ENCODE measurements at places on chromosomes 12 and 14. TPM values are rescaled to one million over a fixed set of nuclear protein-coding genes. Genes with fewer than 3 reads are reported as not detected.

DNA sequence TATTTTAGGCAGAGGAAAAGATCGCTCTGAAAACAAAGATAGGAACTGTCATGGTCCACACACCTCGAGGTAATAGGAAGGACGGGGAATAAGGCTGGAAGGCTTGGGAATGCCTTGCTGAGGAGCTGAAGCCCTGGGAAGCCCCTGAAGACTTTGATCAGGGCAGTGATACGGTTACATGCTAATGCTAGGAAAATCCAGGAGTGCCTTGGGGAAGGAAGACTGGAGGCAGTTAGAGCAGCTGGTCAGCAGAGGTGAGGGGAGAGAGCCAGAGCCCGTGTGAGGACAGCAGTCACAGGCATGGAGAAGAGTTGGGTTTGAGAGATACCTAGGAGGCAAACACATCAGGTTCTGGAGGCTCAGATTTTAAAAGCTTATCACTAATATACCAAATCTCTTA, 8.6 kb upstream of the YY1 start:
- no peak for DNase-seq

DNA sequence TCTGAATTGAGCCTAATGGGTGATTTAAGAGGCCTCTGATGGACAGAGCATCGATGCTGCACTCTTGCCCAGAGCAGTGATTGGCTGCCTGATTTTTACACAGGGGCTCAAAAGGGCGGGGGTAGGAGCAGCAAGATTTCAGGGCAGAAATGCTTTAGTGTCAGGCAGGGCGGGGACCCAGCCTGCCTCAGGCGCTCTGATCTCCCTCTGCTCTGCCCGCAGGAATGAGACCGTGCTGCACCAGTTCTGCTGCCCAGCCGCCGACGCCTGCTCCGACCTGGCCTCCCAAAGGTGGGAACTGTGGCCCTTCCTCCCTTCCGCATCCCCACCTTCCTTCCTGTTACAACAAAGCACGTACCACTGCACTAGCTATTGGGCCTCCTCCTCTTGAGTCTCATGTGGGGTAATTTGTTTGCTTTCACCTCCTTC, 32.4 kb downstream of the IQSEC3 start:
- no peak for DNase-seq

DNA sequence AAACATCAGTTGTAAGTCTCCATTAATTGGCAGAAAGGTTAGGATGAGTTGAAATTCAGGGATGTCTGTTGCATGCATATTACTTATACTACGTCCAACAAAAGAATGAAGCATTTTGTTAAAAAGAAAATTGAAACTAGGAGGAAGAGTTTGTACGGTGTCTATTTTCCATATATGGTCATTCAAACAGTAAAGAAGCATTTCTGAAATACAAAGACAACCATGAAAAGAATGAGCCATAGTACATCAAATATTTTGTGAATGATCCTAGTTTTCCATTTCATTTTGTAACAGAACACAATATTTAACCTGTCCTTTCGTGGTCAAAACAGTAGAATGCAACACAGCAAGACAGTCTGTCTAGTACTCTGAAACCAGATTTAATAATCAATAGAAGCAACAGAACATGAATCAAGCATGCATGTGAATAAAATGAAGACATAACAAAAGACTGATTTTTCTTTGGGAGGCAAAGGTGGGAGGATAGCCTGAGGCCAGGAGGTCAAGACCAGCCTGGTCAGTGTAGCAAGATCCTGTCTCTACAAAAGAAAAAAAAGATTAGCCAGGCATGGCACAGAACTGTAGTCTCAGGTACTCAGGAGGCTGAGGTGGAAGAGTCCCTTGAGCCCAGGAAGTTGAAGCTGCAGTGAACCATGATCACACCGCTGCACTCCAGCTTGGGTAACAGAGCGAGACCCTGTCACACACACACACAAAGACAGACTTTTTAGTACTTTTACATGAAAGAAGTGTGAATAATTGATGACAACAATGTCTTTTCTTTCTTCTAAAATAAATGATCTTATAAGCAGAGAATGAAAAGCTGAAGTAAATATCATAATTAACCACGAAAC, 156.0 kb downstream of the LRIG3 start:
- no peak for DNase-seq

DNA sequence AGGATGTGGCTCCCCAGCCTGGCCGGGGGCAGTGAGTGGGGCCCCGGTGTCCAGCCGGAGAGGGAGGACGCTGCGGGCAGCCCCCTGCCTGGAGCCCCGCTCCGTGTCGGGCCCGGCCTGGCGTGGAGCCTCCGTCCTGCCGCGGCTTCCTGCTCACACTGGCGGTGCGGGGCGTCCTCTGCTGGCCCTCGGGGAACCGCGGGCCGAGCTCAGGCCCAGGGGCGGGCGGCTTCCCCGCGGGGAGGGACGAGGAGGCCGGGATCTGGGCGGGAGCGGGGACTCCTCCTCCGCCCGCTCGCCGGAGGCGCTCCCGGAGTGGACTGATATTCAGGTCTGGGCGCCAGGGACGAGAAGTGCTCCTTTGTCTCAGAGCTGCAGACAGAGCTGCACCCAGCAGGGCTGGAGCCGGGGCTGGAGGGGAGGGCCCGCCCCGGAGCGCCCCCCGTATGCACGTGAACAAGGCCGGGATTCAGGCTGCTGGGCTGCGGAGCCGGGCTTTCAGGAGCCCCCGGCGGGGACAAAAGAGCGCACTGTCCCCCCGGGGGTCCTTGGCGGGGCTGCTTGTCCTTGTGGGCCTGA, 2.2 kb downstream of the MMP17 start:
- DNase-seq, result peak; percentile 71

DNA sequence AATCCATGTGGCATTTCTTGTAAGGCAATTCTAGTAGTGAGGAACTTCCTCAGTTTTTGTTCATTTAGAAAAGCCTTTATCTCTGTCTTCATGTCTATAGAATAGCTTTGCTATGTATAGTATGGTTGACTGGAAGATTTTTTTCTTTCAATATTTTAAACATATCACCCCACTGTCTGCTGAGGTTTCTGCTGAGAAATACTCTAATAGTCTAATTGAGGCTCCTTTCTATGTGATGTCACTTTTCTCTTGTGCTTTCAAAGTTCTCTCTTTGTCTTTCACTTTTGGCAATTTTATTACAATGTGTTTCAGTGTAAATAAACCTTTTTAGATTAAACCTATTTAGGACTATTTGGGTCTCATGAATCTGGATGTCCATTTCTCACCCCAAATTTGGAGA, 192.8 kb downstream of the PDZRN4 start:
- DNase-seq, result no peak

GRCh38 chr14:91835920-91836843, 31.2 kb downstream of the TC2N start:
- DNase-seq, result peak; percentile 84

- DNase-seq, result no peak
These were observed 345.9 kb downstream of the NAV3 start for GRCh38 chr12:78176643-78177042.

DNA sequence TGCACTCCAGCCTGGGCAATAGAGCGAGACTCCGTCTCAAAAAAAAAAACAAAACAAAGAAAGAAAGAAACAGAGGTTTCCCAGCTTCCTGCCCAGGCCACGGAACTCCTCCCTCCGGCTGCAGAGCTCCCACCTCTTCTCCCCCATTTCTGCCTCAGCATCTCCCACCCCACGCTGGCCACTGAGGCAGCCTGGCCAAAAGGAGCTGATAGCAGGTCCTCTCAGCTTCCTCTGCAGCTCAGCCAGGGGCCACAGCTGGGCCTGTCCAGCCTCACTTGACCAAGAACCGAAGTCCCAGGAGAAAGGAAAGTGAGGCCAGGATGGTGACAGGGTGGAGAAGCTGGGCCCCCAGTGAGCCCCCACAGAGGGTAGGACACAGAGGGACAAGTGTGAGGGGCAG, 33.4 kb upstream of the CD9 start:
- DNase-seq, result no peak

- DNase-seq, result no peak
These were observed 334.5 kb downstream of the TMEM121 start for GRCh38 chr14:105860615-105861580.

DNA sequence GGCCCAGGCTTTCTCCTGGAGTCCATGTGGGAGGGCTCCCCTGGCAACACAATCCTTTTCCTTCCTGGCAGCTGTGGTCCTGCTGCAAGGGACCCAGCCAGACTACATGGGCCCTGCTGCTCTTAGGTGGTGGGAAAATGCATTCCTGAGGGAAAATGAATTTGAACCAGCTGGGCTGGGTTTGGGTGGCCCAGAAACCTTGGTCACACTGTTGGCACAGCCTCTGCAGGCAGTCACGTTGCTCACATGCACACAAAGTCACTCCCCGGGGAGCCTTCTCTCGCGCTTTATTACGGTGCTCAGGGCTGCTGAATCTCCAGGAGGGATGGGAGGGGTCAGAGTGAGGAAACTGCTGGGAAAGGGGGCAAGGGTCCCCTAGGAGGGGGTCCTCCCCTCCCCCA, 17.2 kb downstream of the PLEKHG3 start:
- peak; percentile 67 for DNase-seq

GRCh38 chr14:55592436-55592835, 12.4 kb downstream of the KTN1 start:
- DNase-seq, result no peak

DNA sequence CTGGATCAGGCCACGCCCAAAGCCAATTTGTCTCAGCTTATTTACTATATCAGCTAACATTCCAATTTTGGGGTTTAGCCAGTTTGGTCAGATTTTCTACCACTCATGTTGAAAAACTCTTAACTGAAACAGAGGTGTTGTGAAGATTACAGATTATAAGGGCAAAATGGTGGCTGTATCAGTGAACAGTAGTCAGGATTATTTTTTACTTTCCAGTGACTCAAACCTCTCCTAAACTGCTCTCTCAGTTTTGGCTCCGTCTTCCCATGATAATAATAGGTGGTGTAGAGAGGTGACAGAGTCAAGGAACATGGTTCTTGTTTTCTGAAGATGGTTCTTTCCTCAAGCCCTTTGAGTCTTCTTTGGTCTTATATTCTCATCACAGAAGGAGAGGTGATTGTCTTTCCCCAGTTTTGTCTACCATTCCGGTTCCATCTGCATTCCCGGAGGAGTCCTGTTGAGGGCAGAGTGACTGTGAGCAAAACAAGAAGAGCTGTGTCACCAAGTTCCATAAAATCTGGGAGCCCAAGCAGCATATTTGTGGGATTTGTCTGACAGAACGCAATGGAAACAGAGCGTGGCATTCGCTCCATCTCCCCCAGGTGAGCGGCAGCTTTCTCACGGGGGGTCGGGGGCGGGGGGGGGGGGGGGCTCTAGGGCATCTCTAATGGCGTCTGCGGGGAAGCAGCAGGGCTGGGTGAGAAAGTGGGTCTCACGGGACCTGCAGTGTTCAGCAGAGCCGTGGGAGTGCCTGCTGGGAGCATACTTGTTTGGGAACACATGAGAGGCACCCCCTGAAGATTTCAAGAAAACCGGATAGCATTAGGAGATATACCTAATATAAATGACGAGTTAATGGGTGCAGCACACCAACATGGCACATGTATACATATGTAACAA, 59.1 kb downstream of the TBC1D30 start:
- DNase-seq, result no peak

DNA sequence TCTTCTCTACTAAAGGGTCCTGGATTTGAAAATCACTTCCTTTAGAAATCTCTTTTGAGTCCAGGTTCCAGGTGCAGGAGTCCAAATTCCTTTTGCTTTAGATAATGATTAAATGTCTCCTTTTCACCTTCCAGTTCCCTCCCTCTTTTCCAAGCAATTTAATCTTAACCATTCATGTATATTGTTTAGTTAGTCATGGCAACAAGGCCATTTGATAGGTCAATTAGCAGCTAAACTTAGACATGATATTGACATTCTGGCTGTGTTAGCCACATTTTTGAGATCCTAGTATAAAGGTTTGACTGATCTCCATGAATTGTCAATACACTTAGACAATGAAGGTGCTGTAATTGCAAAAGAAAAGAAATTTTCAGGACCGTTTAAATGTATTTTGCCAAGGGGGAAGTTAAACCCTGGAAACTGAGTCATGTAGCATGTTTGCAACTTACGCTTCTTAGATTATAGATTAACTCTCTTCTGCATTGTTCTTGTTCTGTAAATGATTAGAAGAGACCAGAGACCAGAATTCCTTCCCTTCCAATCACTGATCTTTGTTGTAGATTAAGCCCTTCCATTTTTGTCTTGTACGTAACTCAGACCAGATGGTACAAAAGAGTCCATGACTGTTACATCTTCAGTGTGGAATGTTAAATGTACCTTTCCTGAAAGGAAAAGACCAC, 12.4 kb upstream of the C12orf75 start:
- no peak for DNase-seq

DNA sequence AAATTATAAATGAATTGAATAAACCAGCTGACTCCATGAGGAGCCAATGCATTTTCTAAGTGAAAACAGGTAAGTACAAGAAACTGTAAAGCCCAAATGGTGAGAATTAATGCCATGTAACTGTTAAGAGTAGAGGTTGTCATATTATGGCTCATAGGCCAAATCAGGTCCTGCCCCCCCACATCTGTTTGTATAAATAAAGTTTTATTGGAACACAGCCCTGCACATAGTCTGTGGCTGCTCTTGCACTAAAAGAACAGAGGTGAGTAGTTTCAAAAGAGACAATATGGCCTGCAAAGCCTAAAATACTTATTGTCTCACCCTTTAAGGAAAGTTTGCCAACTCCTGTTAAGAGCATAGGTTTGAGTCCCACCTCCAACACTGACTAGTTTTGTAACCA, 140.5 kb upstream of the SRRM4 start:
- DNase-seq, result no peak

- no peak for DNase-seq
These were observed 38.6 kb upstream of the SMUG1 start for GRCh38 chr12:54227376-54227775.

- DNase-seq, result no peak
These were observed 15.8 kb downstream of the C12orf43 start for GRCh38 chr12:121000530-121000929.

GRCh38 chr14:20614038-20614840, 23.1 kb upstream of the RNASE12 start:
- DNase-seq, result no peak

- no peak for DNase-seq
These were observed 38.9 kb downstream of the CCDC59 start for GRCh38 chr12:82319276-82319675.

DNA sequence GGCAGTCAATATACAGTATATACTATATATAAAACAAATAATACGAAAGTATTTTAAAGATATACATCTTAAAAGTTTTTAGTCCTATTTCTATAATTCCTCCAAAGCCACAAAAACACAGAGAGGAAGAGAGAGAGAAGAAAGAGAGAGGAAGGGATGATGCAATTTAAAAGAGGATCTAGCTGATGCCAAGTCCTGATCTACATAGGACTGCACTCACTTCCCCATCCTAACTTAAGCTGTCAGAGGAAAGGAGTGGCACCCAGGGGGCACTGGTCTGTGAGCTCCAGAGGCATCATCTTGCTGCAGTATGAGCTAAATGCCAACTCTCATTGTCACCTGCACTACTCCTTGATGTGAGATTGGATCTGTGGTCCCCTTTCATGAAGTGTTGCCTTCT, 95.8 kb downstream of the C12orf42 start:
- DNase-seq, result no peak

GRCh38 chr14:66114071-66114470, 372.1 kb upstream of the CCDC196 start:
- no peak for DNase-seq

IL22 gene
- polyA plus RNA-seq, result not detected

GPR84 gene
- polyA plus RNA-seq, result 0.11 TPM

CFAP73 gene
- polyA plus RNA-seq, result not detected

PTCSC3 gene
- polyA plus RNA-seq, result not detected

FSCB gene
- not detected for polyA plus RNA-seq

CLEC4D gene
- not detected for polyA plus RNA-seq

PLXNC1 gene
- 0.48 TPM for polyA plus RNA-seq

Data from mammary epithelial cell (primary cell).